ENCODE measurements at places on chromosomes 7 and 10.

GRCh38 chr7:50213622-50214017, 90.9 kb upstream of the IKZF1 start:
- no peak for DNase-seq

DNA sequence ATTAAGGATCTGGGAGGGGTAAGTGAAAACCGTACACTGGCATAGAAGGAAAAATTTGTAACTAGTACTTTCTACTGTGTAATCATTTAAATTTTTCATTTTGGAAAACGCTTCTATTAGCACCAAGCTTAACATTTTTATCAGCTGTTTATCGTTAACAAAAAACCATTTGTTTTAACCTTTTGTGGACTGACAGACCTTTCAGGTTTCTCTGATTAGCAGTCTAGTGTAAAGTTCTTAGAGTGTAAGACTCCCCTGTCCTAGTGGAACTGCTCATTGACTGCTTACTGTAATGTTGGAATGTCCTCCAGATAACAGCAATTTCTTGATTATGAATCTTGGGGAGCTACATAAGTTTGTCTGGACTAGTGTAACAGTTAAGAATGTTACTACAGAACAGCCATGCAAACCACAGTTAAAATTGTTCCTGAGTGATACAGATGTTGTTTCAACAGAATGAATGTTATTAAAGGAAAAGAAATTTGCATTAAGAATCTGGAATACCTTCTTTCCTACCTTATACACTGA, 2.0 kb downstream of the DBF4 start:
- peak; percentile 11 for DNase-seq

DNA sequence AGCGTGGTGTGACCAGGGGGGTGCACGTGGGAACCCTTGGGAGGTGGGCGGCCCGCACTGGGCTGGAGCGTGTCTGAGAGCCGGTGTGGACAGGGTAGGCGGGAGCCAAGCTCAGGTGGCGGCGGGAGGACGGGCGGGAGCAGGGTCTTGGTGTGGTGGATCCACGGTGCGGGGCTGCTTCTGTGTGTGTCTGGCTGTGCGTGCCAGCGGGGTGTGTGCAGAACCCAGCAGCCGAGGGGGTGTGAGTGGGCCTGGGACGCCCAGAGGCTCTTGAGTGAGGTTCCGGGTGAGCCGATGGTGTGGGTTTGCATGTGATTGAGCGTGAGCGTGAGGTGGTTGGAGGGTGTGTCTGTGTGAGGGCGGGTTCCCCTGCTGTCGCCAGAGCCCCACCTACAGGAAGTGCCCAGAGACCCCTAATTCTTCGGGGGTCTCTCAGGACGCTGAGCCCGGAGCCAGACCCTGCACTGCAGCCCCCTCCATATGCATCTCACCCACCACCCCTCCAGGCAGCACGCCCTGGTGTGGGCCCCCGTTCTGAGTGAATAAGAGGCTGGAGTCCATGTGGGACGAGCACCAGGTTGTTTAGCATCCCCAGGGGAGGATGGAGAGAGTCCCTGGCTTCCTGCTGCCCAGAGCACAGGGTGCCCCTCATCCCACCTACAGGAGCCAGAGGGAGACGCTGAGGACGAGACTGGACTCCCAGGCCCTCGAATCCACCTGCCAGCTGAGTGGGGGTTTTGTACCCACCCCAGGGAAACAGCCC, 78.2 kb downstream of the ELFN1 start:
- DNase-seq, result no peak

- DNase-seq, result peak; percentile 35
Measured at GRCh38 chr10:93876381-93876780, 17.4 kb upstream of the SLC35G1 start.

DNA sequence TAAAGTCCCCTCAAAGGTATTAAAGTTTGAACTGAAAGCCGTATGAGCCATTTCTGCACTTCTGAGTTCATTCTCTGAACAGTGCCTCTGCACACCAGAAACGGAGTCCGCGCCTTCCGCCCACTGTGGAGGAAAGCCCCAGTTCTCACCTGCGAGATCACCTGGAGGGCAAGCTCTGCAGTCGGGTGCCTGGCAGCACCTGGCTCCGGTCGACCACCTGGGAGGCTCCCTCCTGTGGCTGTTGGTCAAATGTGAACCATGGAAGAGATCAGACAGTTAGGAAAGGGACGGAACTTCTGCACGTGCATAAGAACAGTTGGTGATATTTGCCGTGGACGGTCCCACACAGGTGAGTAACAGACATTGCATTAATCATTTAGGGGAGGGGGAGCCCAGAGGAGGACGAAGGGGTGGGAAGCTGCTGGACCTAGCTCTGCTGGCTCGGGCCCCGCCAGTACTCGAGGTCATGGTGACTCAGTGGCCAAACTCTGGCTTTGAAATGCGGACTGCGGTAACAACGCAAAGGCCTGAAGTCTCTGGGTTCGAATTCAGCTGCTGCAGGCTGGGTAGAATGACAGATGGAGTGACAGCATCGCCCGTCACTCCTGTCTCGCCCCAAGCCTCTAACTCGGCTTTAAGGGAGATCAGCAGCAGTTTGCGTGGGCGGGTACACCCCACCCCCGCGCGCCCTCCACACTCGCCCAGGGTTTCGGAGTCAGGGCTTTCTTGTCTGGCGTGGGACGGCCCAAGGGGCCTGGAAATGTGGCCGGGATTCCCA, 1.7 kb upstream of the DPYSL4 start:
- DNase-seq, result no peak

GRCh38 chr10:62352356-62352970, 21.7 kb upstream of the ZNF365 start:
- DNase-seq, result peak; percentile 44

DNA sequence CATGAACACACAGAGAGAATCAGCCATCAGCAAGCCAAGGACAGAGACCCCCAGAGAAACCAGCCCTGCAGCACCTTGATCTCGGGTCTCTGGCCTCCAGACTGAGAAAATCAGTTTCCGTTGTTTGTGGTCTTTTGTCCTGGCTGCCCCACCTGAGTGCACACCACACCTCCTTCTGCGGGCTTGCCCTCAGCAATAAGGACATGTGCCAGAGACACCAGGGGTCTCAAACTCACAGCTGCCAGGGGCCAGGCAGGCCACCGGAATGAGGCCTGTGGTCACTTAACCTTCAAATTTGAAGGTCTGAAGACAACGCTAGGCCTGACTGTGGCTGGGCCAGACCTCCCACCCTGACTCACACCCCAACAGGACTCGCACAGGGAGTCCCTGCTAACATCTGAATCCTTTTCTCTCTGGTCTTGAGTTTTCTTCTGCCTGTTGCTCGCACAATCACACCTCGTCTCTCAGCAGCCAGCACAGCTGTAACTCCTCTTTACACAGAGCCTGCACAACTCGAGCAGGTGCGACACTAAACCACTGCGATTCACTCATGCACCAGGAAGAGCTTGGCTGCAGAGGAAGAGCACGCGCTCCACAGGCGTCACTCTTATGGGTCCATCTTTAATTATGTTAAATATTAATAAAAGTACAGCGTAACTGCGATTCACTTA, 86.2 kb downstream of the CHST15 start:
- DNase-seq, result no peak

GRCh38 chr10:97095701-97096260, 90.0 kb downstream of the SLIT1 start:
- no peak for DNase-seq

- DNase-seq, result no peak
Measured at GRCh38 chr7:140877249-140877524, 47.5 kb downstream of the BRAF start.

DNA sequence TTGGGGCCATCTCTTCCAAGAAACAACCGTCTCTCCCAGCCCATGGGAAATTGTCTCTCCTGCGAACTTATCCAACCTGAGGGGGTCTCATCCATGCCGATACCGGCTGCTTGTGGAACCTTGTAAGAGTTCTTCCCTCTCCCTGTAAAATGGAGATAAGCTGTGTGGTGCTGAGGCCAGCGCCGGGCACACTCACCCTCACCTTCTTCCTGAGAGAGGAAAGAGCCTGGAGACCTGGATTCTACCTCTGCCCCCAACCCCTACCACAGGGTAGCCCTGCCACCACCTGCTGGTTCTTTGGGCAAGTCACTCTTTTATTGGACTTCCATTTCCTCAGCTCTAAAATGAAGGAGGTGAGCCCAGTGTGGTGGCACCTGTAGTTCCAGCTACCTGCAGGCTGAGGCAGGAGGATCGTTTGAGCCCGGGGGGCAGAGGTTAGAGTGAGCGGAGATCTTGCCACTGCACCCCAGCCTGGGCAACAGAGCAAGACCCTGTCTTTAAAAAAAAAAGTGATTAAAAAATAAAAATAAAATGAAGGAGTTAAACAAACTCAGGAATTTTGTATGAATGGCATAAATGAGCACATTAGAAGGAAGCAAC, 38.4 kb upstream of the PSAP start:
- DNase-seq, result no peak

DNA sequence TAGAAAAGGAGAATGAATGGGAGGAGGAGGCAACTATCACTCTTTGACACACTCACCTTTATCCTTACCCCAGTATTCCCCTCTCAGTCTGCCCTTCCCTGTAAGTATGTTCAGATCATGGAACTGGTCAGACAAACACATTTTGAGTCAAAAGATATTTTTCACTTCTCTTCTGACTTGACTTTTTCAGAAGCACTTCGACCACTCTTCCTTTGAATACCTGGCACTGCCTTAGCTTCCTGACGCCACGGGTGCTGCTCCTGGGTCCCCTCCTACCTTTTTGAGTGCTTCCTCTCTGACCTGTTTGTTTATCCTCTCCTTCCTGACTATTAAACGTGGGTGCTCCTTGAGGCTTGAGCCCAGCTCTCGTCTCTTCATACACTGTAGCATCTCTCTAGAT, 19.8 kb upstream of the C10orf67 start:
- DNase-seq, result no peak

DNA sequence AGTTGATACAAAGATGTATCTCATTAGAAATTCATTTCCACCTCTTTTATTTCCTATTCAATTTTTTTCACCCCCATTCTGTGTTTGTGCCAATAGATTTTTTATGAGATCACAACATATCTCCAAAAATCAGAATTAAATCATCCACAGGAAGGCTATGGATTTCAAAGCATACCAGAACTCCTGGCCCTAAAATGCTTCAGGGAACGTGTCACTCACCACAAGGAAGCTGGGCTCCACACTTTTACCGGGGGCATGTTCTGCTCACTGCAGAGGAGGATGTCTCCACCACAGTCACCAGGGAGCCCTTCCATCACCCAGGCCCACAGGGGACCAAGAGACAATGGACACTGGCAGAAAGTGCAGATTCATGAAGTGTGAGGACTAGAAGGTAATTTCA, 456.8 kb downstream of the KCNMA1 start:
- peak; percentile 73 for DNase-seq

- DNase-seq, result peak; percentile 62
Measured at GRCh38 chr7:155456738-155457543, 988 bp upstream of the EN2 start.

DNA sequence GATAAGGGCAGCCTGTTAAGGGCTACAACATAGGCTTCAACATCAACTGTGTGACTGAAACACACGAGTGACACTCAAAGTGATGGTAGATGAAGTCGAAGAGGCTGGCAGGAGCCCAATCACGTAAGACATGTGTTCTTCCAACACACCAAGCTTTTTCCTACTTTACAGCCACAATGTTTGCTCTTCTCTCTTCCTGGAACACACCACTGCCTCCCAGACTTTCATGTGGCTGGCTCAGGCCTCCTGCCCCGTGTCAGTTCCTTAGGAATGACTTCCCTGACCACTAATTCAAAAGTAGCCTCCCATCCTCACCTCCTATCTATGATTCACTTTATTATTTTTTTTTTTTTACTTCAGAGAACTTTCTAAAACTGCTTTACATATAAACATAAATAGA, 209.2 kb downstream of the GPAM start:
- DNase-seq, result no peak

- no peak for DNase-seq
Measured at GRCh38 chr7:114021135-114021534, 102.3 kb upstream of the PPP1R3A start.

GRCh38 chr10:34627331-34627730, 187.8 kb downstream of the PARD3 start:
- DNase-seq, result no peak

DNA sequence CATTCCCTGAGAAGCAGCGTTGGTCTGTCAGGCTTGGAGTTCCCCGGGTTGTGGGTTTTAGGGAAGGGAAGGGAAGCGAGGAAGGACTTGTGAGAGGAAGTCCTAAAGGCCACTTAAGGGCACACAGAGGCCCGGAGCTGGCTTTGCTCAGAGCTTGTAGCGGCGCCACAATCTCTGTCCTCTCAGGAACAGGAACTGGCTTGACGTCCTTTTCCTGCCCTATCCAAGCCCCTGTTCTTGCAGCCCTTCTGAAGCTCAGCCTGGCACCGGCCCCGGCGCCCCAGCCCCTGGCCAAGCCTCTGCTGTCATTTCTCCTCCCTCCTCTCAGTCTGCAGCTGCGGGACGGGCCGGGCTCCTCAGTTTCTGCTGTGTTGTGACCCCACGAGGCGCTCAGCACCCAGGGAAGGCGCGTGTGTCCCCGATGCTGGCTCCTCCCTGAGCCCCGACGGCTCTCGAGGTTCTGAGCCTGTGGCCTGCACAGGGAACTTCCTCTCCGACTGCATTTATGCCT, at the start of gene GIMAP8:
Gene GIMAP8 (plus strand): TSS at position 140 of the 511 bp plus-strand sequence. CDS start 16,069 bp downstream, outside the sequence.
- no peak for DNase-seq

GRCh38 chr10:92822964-92823363, 25.4 kb upstream of the EXOC6 start:
- DNase-seq, result no peak

DNA sequence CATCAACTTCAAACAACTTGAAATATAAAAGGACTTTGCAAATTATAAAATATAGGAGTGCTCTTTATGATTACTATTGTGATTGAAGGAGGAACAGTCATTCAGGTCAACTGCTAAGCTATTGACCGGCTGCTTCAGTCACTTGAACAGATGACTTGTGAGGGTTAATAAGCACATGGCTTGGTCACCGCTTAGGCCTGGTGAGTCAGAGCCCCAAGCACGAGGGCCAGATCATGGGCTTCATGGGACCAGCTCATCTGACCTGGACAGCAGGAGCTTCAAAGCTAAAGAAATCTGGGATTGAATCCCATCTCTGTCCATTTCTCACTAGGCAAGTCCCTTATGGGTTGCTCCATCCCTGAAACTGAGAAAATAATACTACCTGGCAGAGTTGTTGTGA, 60.4 kb upstream of the ADO start:
- no peak for DNase-seq

GRCh38 chr10:5668429-5668828, 2.0 kb upstream of the ASB13 start:
- no peak for DNase-seq

- DNase-seq, result peak; percentile 7
Measured at GRCh38 chr7:155543011-155543876, 3.1 kb downstream of the CNPY1 start.

DNA sequence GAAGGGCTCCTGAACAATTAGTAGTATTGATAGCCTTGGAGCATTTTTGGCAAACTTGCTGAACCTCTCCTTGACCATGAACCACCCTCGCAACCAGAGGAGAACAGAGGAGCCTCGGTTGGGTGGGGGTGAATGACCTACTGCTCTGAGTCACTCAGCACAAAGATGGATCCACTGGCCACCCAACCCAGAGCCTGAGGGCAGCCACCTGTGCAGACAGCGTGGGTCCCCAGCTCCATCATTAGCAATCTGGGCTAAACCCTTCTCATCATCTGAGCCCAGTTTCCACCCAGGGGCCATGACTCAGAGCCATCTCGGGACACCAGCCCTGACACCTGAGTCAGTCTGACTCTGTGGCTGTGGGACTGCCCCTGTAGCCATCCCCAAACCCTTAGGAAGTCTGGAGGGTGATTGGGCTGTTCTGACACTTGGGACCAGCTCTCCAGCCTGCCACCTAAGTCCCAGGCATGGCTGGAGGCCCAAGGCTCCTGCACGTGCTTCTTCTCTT, 171.8 kb upstream of the GPR26 start:
- DNase-seq, result no peak

- no peak for DNase-seq
Measured at GRCh38 chr7:53413021-53413420, 377.6 kb downstream of the POM121L12 start.
